ENCODE measurements at places on chromosomes 11 and 22.

GRCh38 chr11:1036303-1036923 is at the start of gene MUC6:
Gene MUC6, minus strand, starts transcription at chr11:1036718. Its CDS starts 63 bp downstream, at chr11:1036655.
- no peak for DNase-seq

GRCh38 chr11:34928960-34929680 is 12.7 kb downstream of the PDHX start:
- DNase-seq = no peak

GRCh38 chr22:42417645-42418305 is 14.4 kb downstream of the NFAM1 start:
- DNase-seq = no peak

GRCh38 chr22:48580481-48580970 is 1247.1 kb downstream of the BRD1 start:
- no peak for DNase-seq

- no peak for DNase-seq
Measured at GRCh38 chr11:44506375-44507016, 59.0 kb upstream of the CD82 start.

DNA sequence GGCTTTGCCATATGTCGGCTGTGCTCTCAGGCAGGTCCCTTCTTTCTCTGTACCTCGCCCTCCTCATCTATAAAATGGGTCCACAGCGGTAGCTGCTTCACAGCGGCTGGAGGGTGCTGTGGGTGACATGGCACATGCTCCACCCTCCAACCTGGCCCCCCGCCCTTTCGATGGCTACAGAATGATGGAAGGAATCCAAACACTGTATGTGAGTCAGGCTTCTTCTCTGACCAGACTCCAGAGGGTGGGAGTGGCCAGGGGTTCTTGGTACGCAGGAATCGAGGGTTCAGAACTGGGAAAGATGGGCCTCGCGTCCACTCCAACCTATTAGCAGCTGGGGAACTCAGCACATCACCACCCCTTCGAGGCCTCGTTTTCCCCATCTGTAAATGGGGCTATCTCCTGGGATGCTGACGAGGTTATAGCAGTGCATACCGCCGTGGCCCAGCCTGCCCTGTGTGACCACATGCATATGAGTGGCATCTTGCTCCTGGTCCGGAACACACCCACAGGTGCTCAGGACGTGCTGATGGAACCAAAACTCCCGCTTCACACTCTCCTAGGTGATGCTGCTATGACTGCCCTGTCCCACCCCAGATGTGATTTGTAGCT is 26.4 kb downstream of the MN1 start:
- no peak for DNase-seq

- DNase-seq = no peak
Measured at GRCh38 chr22:50184902-50185374, 775 bp upstream of the TRABD start.

DNA sequence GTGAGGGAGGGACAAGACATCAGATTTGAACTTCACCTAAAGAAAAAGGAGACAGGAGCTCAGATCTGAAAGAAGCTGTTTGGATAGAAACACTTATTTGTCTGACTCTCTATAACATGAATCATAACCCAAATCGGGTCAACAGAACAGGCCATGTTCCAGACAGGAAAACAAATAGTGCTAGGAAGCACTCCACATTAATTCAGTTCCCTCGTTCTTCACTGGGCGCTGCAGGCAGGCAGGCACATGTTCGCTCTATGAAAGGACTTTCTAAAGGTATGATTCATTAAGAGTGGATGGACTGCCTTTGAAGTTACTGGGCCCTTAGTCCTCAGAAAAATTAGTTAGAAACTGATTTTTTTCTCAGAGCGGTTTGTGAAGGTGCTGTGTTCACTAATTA is 137.5 kb upstream of the TRPC6 start:
- no peak for DNase-seq

DNA sequence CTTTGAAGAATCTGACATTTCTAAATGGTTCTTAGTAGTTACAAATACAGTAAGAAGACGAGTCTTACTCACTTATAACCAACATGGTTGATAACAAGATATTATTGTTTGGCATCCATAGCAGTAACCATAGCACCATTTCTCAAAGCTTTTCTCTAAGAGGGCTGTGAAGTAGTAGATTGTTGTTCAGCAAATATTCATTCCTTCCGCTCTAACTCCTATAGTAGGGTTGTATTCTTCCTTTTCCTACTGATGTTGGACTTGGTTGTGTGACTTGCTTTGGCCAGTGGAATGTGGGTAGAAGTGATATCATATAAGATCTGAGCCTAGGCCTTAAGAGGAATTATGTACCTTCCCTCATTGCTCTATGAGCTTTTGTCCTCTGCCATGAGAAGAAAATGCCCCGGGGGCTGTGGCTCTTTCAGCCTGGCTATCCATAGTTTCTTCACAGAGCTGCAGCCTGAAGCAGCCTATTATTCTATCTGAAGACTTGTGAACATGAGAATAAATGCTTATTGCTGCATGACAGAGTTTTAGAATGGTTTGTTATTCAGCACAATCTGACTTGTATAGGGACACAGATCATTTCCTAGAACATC is 28.9 kb upstream of the ZBED5 start:
- no peak for DNase-seq

- no peak for DNase-seq
Measured at GRCh38 chr11:57647372-57647771, 2.3 kb downstream of the YPEL4 start.

- DNase-seq = no peak
Measured at GRCh38 chr11:117412653-117413275, 85.1 kb downstream of the CEP164 start.

DNA sequence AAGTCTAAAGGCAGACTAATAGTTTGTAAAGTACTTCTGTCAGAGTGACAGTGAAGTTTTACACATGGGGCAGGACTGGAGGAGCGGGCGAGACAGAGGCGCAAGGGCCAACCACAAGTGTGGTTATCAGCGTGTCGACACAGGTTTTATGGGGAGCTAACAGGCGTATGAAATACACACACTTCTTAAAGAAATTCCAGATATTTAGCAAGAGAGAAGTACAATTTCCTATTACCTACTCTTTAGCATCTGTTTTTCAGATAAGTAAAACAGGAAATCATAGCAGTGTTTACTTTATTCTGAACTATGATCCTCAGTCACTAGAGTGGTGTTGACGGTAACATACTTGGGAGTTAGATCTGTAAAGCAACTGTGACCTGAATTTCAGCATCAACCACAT is 22.5 kb downstream of the VSIG10L2 start:
- DNase-seq = no peak

- DNase-seq = no peak
Measured at GRCh38 chr11:116644201-116644940, 128.4 kb downstream of the BUD13 start.

DNA sequence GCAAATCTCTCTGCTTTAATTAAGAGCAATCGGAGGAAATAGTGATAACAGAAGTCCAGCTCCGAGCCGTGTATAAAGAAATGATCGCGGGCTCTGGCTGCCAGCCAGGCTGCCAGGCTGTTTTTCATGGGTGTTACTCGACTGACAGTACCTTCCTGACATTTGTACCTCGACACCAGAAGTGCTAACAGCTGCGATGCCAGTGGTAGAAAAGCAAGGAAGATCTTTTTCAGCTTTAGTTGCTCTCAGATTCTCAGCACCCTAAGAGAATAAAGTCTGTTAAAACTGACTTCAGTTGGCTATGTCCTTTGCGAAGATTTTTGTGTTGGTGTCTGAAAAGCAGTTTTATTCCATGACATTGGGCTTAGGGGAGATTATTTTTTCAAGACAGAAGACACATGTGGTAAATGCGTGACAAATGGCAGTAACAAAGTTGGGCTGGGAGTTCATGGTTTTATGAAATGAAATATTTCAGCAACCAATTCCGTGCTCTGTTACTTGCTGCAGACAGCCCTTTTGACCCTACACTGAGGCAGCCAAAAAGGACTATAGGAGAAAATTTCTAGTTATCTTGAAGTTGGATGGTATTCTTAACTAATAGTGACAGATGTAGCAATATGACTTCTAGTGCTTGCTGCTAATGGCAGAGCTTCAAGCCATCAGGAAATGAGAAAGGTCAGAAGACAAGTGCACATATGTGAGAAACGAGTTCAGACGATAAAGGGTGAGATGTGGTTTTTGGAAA is 296.2 kb downstream of the CNTN5 start:
- DNase-seq = no peak

Data from stimulated activated naive CD4-positive, alpha-beta T cell treated with Interleukin-2 at 50 U/mL for 16 hours (primary cell).